H1 (cell line): ENCODE measurements at places on chromosomes 6 and 20. TPM values are rescaled to one million over a fixed set of nuclear protein-coding genes. Genes with fewer than 3 reads are reported as not detected.
A peak's percentile ranks its signal among the peaks of the same experiment; 100 is the strongest.

DNA sequence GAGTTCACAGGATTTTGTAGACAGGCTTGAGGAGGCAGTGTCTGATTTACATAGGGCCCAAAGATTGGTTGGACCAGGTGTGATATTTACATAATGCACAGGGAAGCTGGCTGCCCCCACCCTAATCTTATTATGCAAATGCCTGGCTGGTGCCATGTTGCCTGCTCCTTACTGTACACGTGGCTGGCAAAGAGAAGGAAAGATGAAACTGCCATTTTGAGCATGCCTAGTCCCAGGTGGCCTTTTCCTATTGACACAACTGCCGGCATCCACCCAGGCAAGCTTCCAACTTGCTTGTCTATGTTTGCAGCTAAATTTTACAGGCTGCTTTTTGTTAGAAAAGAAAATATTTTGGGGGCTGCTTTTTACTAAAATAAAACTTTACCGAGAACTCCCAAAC is 174.6 kb downstream of the LMBRD1 start:
- DNase-seq: no peak

GRCh38 chr6:138371720-138372119 is 6.0 kb upstream of the SMIM28 start:
- no peak for DNase-seq

GRCh38 chr20:25176184-25176583 is 19.3 kb upstream of the ENTPD6 start:
- no peak for DNase-seq

GRCh38 chr6:105608711-105609374 is 206.0 kb upstream of the PREP start:
- DNase-seq: no peak

DNA sequence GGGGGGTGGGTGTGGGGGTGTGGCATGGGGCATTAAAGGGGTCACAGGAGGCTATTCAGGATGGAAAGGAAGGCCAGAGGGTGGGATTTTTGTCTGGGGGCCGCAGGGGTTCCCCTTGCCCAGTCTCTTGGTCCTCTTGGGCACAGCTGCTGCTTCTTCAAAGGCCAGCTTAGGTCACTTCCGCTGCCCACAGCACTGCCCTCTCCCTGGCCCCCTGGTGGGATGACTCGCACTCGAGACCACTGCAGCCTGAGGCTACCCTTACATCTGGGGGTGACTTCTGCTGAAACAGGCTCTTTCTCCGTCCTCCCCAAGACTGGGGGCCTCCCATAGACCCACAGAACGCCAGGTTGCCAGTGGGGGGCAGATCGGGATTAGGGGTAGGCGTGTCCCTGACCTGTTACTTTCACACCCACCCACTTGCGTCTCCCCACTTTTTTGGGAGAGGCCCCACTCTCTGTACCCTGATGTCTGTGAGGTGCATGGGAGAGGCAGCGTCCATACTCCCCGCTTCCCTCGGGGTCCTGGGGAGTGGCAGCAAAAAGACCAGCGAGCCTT is 1.3 kb downstream of the LKAAEAR1 start:
- DNase-seq: no peak

DNA sequence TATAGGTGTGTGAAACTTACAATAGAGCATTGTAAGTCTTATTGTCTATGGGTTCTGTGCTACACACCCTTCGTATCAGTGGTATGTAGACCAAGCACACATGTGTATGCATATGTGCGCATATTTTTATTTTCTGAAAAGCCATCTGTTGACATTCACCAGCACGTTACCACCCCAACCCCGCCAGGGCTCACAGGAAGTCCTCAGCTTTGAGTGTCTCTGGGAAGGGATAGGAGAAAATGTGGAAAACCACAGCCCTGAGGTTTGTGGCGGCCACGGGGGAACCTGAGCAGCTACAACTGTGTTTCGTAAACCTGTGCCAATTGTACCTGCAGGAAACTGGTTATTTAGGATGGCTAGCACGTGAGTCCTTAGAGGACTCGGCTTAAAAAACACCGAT is 123.3 kb upstream of the PHACTR3 start:
- DNase-seq: no peak

GRCh38 chr6:119443993-119444641 is 94.6 kb upstream of the MAN1A1 start:
- DNase-seq: no peak

DNA sequence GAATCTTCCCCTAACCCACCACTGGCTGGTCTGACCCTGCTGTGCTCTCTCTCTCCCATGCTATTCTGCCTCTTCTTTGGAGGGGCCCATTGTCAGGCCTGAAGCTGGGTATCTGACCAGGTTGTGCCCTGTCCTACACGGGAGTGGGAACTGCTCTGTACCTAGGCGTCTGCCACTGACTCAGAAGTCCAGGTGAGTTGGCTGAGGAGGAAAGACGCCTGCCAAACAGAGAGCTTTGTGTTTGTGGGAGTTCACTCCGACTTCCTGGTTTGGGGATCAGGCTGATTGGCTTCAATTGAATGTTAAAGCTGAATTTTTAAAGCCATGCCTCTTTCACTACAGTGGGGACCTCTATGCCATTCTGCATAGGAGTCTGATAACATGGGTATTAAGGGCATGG is 136.0 kb downstream of the CCDC170 start:
- no peak for DNase-seq

DNA sequence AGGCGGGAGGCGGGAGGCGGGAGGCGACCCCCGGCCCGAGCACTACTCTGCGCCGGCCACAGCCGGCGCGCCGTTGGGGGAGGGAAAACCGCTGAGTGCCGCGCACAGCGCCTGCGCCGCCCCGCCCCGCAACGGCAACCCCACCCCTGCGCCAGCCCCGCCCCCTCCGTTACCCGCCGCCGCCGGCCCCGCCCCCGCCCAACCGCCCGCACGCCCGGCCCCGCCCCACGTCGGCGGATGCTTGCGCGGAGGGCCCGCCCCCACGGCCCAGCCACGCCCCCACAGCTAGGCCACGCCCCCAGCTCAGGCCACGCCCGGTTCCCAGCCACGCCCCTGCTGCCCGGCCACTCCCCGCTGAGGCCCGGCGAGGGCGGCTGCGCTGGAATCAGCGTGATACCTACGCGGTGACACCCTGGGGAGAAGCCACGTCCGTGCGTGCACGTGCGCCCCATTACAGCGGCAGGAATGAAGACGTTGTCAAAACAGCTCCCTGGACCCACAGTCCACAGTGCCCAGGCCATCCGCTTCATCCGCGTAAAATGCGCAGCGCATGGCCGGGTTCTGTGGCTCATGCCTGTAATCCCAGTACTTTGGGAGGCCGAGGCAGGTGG is at the start of gene TCFL5:
Gene TCFL5 (minus strand): TSS at position 97 of the 611 bp plus-strand sequence. CDS start 152 bp downstream, outside the sequence.
- peak; percentile 99 for DNase-seq

DNA sequence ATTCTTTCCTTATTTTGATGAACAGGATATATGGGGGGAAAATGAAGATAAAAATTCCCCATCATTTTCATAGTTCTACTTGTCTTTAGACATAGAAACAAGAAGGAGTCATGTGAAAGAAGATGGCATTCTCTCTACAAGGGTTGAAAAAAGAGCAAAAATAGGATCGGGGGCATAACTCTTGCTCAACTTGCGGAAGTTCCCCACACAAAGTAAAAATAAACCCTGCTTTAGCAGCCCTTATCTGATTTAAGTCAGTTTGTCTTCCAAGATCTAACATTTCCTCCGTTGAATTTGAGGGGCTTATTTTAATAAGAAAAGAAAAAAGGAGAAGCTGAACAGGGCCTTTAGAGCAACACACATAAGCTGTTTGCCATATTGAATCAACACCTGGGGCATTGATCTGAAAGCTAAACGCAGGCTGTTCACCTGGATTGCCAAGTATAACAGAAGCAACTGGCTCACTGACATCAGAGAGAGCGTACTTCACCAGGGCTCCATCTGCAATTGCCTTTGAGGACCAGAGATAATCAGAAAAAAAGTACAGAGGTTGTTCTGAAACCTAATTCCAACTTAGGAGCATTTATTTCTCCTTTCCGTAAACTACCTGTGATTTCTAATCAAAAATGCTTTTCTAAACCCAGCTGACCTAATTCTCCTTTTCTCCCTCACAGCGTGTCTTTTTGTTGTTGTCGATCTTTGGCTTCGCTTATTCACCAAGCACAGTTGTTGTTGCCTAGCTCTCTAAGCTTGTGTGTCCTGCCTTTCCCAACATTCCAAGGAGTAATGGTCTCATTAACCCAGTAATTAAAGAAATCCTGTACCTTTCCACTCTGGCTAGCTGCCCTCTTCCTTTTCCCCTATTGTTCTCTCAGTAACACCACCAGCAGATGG is 568.0 kb downstream of the KIF16B start:
- DNase-seq: no peak

GRCh38 chr6:25324066-25324762 is 45.0 kb downstream of the CARMIL1 start:
- DNase-seq: no peak

DNA sequence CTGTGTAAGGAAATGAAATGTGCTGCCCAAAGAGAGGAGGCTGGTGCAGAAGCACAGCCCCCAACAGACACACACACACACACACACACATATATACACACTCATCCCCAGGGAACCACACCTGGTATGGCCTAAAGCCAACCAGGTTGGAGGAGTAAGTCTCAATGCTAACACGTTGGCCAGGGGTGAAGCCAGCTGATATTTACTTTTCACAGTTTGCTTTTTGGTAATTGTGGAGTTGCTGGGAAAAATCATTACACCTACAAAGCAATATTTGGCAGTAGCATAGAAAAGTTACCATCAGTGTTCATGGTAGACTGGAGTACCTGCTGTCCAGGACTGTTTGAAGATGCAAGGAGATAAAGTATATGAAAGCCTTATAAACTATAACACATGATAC is 50.3 kb upstream of the NAA20 start:
- DNase-seq: no peak

DNA sequence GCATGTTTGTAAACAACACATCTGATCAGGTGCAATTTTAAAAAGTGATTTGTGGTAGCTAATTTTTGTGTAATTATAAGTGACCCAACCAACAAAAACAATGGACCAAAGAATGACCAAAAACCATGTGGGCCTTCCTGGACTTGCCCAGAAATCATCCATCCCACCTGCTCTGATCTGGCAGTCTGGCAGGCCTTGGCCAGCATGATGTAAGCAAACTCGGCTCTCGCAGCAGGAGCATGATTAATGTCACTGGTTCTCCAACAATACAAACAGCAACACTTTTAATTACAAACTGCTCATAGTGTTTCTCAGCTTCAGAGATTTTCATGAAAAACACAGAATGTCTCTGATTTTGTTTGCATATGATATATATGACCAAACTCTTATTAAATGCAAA is 16.1 kb downstream of the TP53INP2 start:
- no peak for DNase-seq

- no peak for DNase-seq
Measured at GRCh38 chr6:82131441-82131840, 116.1 kb downstream of the IBTK start.

GRCh38 chr6:104973404-104973803 is 16.5 kb downstream of the LIN28B start:
- no peak for DNase-seq

- peak; percentile 78 for DNase-seq
Measured at GRCh38 chr6:159168536-159169192, 536 bp upstream of the FNDC1 start.

GRCh38 chr20:62386383-62387218 is at the start of gene RPS21:
RPS21 (plus strand) TSS chr20:62387103; CDS start chr20:62387339, 236 bp downstream.
- DNase-seq: no peak

- no peak for DNase-seq
Measured at GRCh38 chr6:66930559-66931290, 1223.7 kb upstream of the EYS start.

GRCh38 chr6:111565326-111566221 is 40.1 kb downstream of the TRAF3IP2 start:
- DNase-seq: no peak

DNA sequence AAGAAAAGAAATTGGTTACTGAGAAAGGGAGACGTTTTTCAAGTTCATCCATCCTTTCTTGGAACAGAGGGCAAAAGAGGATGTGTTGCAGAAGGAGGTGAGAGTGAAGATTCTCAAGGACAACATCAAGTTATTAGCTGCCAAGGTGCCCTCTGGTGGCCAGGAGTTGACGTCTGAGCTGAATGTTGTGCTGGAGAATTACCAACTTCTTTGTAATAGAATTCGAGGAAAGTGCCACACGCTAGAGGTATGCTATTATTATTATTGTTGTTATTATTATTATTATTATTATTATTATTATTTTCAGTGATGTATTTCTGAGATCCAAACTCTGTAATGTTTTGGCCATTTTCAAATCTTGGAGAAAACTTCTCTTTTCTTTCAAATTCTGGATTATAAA is 197.0 kb downstream of the UTRN start:
- peak; percentile 43 for DNase-seq

DNA sequence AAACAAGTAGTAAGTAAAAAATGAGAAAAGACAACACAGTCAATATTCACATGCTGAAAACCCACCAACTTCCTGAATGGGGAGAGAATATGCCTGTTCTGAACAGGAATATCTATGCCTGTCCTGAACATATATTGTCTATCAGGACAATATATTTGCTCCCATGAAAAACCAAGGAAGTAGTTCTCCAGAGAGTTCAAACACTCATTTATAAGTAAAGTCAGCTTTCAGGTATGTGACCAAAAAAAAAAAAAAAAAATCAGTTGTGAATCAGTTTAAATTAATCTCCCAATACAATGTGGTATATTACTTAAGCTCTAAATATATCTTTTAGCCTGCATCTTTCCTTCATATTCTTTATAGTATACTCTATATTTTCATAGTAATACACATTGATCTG is 119.5 kb downstream of the MYB start:
- no peak for DNase-seq

DNA sequence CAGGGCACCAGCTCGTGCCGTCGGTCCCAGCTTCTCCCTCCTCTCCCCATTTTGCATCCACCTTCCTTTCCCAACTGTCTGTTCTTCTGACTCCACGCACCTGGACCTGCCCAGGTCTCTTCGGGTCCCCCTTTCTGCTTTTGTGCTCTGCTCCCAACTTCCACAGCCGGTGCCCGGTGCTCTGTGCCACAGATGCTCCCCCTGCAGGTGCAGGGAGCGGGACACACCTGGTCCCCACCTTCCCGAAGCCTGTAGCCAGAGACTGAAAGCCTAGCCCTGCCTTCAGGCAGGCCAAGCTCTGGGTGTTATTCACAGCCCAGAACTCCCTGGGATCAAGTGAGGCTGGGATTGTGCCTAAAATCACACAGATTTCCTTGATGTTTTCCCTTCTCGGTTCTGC is 24.6 kb upstream of the BMP7 start:
- DNase-seq: peak; percentile 19

DNA sequence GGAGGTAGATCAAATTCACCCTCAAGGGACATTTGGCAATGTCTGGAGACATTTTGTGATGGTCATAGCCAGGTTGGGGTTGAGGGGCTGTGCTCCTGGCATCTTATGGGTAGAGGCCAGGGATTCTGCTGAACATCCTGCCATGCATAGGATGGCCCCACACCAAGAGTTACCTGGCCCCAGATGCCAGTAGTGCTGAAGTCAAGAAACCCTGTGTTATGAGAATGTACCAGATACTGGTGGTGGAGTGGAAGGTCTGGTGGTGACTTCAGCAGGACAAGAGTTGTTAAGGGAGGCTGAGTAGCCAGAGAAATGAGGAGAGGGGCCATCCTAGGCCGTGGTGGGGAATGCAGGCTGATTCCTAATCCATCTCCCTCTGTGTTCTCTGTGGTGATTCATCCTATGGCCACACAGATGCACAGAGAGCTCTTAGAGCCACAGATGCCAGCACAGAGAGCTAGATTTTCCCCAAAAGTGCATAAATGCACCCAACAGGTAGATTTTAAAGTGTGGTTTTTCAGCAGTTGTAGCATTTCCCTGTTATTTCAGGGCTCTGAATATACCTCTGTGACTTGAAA is 43.6 kb downstream of the CDYL start:
- DNase-seq: no peak

CUTA gene
- total RNA-seq: 297 and 315 TPM in 2 replicates

PTCHD4 gene
- total RNA-seq: 0.33 and 0.37 TPM in 2 replicates

PAX1 gene
- total RNA-seq: not detected in 2 replicates

TRDN gene
- total RNA-seq: 37.5 and 41.6 TPM in 2 replicates

CDH4 gene
- 7.4 and 7.9 TPM in 2 replicates for total RNA-seq

FRMD1 gene
- not detected in 2 replicates for total RNA-seq

IL17A gene
- not detected in 2 replicates for total RNA-seq

OR2B6 gene
- not detected in 2 replicates for total RNA-seq
